ENCODE measurements at places on chromosomes 11 and 22.

DNA sequence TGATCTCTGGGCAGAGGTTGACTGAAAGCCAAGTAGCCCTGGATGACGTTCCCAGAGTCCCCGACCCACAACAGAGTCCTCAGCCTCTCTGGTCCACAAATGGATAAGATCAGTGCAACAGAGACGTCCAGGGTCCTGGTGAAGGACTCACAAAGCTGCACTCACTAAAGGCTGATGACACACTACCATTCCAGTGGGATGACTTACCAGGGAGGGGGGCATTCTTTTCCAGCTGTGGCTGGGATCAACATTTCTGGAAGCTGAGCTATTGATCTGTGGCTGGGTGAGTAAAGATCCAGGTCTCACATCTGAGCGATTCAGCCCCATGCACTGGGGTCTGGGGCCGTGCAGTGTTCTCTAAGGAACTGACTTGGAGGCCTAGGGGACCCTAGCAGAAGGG is 296.2 kb downstream of the NTM start:
- no peak for DNase-seq

GRCh38 chr11:30046578-30046945 is 29.7 kb upstream of the KCNA4 start:
- no peak for DNase-seq

DNA sequence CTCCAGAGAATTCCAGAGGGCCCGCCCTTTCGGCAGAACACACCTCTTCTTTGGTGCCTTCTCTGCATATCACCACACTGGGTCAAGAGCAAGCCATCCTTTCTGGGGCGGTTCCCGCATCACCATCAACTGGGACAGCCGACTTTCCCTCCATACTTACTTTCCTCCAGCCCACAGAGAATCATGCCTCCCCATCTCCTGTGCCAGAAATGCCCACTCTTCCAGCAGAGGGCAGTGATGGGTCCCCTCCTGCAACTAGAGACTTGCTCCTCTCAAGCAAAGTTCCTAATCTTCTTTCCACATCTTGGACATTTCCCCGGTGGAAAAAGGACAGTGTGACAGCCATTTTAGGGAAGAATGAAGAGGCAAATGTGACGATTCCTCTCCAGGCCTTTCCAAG is 157.7 kb downstream of the C11orf91 start:
- peak; percentile 64 for DNase-seq

- DNase-seq, result no peak
These were observed 140.7 kb downstream of the LUZP2 start for GRCh38 chr11:24637520-24637919.

DNA sequence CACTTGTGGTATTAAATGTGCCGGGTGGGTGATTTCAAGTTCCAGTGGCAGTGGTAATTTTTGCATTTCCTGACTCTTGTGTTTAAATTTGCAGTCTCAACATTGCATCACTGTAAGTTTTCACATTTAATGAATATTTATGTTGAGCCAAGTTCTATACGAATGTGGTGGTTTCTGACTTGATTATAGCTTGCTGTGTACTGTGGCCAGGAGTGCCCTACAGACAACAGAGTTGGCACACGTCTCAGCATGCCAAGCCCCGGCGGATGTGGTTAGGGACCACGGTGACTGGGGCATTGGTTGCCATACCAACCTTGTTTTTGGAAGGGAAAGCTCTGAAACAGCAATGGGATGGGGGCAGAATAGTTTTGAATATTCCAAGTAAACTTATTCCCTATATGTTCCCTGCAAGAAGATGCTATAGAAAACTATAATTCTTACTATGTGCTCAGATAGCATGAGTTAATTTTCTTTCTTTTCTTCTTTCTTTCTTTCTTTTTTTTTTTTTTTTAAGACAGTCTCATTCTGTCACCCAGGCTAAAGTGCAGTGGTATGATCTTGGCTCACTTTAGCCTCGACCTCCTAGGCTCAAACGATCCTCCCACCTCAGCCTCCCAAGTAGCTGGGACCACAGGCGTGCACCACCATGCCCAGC is 16.0 kb downstream of the ZNRF3 start:
- DNase-seq, result no peak

DNA sequence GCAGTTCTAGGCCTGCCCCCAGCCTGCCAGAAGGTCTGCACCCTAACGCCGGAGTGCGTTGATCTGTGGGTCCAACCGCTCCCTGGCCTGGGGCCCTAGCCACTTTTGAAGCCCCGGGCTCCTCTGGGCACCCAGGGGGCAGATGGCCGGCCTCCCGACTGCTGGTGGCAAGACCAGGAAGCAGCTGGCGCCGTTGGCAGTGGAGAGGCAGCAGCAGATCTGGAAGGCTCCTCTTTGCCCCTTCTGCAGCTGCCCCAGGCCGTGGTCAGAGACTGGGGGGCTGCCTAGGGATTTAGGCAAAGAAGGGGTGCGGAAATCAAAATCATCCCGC is 445 bp upstream of the VWCE start:
- DNase-seq, result no peak

- DNase-seq, result no peak
These were observed 2.7 kb downstream of the CAPN5 start for GRCh38 chr11:77069336-77069968.

- DNase-seq, result no peak
These were observed 4.6 kb downstream of the DCHS1 start for GRCh38 chr11:6650980-6651379.

DNA sequence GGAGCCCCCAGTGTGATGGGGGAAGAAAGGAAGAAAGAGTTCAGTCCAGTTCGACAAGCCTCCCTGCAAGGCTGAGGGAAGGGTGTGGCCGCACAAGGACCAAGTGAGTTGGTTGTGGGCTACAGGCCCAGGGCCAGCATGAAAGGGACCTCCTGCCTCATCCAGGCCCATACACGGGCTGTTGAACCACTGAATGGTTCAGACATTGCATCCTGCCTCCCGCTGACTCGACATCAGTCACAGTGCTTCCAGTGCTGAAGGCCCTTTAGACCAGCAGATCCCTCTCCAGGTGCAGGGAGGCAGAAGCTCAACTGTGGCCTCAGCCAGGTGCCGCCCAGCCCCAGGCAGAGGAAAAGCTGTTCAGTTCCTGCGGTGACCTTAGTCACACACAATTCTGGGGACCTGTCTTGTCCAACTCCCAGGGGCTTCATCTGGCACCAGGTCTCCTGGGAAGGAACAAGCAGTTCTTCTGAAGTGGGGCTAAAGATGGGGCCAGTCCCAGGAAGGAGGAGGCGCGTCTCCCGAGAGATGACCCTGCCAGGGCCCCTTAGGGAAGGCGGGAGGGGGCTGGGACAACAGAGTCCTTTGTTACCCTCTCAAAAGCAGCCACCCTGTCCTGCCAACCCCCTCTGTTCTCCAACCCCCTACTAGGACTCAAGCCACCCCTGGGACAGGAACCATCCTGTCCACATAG is 6.6 kb downstream of the ARRB1 start:
- DNase-seq, result no peak

DNA sequence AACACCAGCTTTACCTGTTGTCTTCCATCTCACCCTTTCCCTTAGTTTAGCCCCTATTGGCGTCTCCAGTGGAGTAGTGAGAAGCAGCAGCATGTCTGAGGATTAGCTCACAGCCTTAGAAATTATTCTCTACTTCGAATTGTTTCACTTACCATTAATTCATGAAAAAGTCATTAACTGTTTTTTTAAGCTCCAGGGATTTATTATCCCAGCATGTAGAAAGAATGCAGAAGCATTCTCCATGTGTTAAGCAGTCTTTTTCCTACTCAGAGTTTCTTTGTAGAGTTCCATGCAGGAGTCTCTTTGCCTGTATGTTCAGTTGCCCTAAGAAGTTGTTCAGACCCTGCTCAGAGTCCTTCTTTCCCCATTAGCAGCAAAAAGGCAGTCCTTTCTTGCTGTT is 137.9 kb upstream of the RASSF10 start:
- no peak for DNase-seq

DNA sequence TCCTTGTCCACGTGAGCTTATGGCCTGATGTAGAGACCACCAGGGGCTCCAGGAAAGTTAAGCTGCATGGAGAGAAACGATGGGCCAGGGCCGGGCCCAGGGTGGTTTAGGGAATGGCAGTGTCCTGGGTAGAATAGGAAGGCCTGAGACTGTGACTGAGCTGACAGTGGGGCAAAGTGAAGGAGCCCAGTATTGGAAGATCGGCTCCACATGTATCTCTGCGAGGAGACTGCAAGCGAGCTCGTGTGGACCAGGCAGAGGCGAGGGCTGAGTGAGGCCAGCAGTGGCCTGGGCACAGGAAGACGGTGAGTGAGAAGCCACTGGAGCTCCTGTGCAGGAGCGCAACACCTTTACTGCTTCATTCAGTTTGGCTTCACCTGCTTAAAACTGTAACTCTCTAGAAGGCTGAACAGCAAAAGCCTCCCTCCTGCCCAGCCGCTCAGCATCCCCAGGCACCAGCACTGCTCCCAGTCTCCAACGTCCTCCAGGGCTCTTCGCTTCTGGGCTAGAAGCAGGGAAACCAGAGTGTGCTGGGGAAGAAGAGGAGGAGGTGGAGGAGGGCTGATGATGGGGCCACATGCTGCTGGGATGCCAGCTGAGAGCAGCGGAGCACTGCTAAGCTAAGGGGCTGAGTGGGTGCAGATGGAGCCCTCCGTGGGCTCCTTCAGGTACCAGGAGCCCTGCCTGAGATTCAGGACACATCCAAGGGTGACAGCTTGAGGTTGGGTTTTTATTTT is 13.5 kb downstream of the TCIRG1 start:
- no peak for DNase-seq

- DNase-seq, result no peak
These were observed 15.7 kb downstream of the ZNF215 start for GRCh38 chr11:6941970-6942369.

DNA sequence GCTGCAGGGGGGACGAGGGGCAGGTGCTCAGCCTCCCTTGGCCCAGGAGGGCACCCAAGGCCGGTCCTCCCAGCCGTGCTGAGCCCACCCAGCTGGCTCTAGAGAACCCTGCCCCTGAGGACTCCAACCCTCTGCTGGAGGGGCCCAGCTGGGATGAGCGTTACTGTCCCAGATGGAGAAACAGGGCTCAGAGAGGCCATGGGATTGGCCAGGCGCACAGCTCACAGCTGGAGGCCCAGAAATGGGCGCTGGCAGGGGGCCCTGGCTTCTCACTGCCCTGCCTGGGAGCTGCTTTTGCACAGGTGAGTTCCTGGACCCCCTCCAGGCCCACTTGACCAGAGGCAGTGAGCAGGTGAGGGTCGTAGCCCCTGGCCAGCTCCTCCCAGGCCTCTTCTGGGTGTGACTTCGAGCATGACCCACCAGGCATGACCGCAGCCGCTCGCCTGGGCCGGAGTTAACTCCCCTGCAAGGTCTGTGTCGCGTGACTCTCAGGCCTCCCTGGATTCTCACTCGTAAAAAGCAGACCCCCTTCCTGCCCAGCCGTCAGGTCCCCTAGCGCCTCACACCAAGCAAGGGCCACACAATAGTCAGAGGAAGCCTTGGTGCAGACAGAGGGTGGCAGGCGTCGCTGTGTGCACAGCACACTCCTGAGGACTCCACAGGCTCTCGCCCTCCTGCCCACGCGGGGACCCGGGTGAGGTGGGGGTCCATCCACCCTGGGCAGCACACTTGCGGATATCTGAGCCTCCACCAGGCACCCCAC is 19.7 kb upstream of the IL17REL start:
- DNase-seq, result no peak

GRCh38 chr22:29719899-29720645 is at the start of gene CABP7:
Gene CABP7 (plus strand): TSS chr22:29720003. CDS start chr22:29720425, 422 bp downstream.
- DNase-seq, result no peak

DNA sequence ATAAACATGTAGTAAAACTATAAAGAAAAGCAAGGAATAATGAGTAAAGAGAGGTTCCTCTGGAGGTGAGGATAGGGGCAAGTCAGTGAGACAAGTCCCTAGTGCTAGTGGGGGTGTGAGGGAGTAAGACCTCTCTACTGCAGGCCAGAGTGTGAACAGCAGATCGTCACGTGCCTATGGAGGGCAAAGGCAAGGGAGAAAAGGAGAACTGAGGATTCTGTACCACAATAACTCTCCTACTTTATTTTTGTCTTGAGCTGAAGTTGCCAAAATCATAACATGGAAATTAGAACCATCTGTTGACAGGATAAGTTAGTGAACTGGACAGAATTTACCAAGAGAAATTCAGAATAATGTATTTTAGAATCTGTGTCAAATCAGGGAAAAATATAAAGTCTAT is 77.6 kb downstream of the ENTHD1 start:
- DNase-seq, result no peak

DNA sequence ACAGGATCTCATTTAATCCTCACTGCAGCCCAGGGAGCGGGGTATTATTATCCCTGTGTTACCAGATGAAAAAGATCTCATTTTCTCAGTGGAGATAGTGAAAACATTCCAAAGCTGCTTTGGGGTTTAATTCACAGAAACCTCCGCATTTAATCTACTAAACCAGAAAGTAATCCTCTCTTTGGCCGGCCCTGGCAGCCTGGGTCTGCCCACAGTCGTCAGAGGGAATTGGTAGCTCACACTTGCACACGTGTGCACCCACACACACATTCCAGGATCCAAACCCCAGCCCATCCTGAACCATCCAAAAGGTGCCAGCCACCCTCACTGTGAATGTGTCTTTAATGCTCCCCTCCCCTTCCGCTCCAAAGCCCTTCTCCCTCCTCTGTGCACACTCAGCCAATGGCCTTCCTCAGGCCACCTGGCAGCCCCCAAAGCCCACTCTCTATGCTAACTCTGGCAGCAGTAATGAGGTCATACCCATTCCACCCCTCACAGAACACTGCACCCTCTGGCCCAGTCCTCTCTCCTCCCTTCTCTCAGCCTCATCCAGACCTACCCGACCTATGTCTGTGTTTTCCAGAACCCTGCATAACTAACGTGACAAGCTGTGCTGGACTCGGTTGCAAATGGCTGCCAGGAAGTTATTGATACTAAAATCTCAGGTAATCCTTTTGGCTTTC is 466.2 kb downstream of the SOX6 start:
- DNase-seq, result no peak

DNA sequence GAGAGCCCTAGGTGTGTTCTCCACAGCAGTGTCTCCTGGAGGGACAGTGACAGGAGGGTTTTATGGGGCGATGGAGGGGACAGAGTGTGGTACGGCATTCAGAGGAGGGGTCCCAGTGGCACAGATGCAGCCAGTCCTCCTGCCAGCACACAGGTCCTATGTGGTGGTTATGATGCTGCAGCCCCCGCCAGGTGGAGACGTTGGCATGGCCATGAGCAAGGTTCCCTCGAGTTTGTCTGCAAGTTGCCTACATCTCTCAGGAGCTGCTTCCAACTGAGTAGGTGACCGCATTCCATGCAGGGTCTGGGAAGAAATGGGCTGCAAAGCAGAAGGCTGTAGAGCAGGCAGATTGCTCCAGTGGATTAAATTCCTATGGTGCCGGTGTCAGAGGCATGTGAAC is 646.0 kb downstream of the TBC1D22A start:
- no peak for DNase-seq

DNA sequence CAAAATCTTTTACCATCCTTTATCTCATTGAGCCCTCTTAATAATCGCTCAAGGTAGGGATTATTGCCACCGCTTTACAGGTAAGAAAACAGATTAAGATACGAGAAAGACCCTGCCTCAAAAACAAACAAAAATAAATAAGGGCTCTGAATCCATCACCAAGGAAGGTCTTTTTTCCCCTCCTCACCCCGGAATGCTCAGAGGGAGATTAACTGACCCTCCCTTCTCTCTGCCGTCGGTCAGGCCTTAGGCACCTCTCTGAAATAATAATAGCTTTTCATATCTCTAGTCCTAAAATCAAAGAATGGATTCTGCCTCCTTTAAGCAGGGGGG is 620 bp upstream of the ATG2A start:
- no peak for DNase-seq

GRCh38 chr11:83571302-83571701 is 285.1 kb upstream of the CCDC90B start:
- no peak for DNase-seq

GRCh38 chr11:21258414-21258813 is 589.0 kb downstream of the NELL1 start:
- no peak for DNase-seq

- DNase-seq, result no peak
These were observed 45.4 kb upstream of the NTM start for GRCh38 chr11:131324921-131325570.
